ENCODE measurements at places on chromosomes 16 and 17. TPM values are rescaled to one million over a fixed set of nuclear protein-coding genes. Genes with fewer than 3 reads are reported as not detected.
A peak's percentile ranks its signal among the peaks of the same experiment; 100 is the strongest.

- no peak for DNase-seq
Measured at GRCh38 chr17:57541472-57542394, 203.4 kb downstream of the CCDC182 start.

- DNase-seq, result no peak
Measured at GRCh38 chr17:63156986-63157385, 191.0 kb downstream of the TANC2 start.

Gene NPB
- total RNA-seq, result 1.6 TPM

Gene ZNF232
- 10.9 TPM for total RNA-seq

- DNase-seq, result no peak
Measured at GRCh38 chr16:17350207-17350606, 120.6 kb downstream of the XYLT1 start.

Gene ALDH3A1
- 1.7 TPM for total RNA-seq

GRCh38 chr17:58487589-58488427 lies at the start of gene HSF5:
Gene HSF5 (minus strand): TSS chr17:58488408. CDS start chr17:58488274, 134 bp downstream.
- DNase-seq, result peak; percentile 80

DNA sequence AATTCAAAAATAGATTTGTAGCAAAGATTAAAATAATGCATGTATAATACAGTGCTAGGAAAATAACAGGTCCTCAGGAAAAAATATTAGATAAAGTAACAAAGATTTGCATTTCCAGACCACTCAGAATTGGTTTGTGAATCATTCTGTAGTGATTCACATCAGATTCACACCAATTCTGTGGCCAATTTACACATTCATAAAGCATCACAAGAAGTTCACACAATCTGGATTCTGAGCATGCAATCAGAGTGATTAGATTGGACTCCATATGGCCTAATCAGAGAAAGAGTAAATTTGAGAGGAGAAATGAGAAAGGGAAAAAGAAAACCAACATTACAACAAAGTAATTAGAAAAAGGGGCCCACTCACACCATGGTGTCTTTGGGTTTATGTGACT lies 36.0 kb upstream of the SLC47A1 start:
- DNase-seq, result no peak

DNA sequence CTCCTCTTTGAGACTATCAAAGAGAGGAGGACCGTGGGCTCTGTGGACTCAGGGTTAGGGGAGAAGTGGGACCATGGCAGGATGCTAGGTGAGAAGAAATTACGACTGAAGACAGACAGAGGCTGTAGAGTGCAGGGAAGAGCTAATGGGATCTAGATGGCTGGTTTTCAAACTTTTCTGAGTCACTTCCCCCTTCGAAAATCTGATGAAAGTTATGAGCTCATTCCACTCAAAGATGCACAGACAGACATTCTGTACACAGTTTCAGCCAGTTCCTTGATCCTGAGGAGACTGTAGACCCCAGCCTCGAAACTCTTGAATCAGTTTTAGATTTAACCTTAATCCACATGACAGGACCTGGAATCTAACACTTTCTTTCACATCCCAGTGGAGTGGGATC lies 40.7 kb downstream of the RGS9 start:
- DNase-seq, result no peak

Gene EMP2
- 20.8 TPM for total RNA-seq

DNA sequence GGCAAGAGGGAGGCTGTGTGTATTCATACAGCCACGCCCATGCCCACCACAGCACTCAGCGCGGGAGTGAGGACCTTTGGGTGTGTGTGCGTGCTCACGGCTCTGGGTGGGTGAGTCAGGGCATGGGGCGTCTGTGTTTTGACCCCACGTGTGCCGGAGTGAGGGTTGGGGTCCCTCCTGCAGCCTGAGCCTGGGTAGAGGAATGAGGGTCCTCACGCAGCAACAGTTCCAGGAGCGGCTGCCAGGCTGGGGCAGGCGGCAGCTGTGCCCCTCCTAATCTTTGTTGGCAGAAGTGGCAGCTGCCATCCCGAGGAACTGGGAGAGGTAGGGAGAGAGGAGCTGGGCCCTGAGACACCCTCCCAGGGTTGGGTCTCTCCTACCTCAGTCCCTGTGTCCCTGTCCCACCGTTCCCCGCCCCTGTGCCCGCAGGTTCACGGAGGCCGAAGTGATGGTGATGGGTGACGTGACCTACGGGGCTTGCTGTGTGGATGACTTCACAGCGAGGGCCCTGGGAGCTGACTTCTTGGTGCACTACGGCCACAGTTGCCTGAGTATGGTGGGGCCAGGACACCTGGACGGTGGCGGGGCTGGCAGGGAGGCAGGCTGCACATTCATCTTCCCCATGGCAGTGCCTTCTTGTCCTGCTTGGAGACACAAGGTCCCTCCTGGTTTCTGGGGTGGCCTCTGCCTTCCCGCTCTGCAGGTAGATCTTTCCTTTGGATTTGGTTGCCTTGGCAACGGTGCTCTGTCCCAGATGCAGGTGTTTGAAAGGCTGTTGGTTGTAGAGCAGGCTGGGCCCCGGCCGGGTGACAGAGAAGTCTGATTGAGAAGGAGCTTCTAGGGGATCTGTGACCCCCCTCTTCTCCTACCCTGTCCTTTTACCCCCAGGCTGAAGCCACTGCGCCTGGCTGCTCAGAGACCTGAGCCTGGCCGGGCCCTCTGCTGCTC lies 5.9 kb downstream of the DPH1 start:
- DNase-seq, result no peak

- DNase-seq, result no peak
Measured at GRCh38 chr16:12197812-12198211, 221.3 kb downstream of the SNX29 start.

- DNase-seq, result no peak
Measured at GRCh38 chr16:70399381-70399780, 39.5 kb downstream of the ST3GAL2 start.

DNA sequence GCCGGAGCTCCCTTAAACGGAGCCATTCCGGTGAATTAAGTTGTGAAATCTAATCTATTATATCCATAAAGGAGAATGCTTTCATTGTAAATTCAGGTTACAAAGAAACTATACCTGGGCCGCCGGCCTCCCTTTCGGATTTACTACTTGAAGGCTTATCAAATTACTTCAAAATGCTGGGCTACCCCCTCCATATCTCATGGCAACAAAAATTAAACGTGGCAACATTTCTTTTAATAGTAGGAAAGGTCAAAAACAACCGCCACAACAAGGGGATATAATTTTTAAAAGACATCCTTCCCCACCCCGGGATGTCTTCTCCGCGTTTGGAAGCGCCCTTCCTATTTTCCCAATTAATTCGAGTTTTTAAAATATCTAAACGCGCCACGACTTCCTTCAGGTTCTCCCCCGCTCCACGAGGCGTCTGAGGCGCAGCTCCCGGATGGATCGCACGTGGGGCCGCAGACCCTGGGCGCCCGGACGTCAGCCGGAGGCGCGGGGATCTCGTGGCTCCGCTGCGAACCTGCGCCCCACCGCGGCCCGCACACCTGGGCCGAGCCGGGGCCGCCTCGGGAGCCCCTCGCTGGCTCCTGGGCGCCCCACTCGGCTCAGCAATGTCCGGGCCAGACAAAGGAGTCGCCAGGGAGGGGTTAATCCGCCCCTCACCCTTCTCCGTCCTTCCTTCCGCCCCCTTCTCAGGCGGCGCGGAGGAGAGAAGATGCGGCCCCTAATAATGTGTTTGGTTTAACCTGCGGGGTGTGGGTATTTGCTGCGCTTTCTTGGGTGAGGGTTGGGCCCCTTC lies 47.4 kb upstream of the SLC38A10 start:
- DNase-seq, result no peak

GRCh38 chr16:3564130-3564888 lies 12.9 kb downstream of the NLRC3 start:
- DNase-seq, result no peak

Gene PPM1E
- total RNA-seq, result 0.13 TPM

GRCh38 chr17:72878975-72879660 lies 213.4 kb downstream of the SLC39A11 start:
- no peak for DNase-seq

- no peak for DNase-seq
Measured at GRCh38 chr16:77335652-77336234, 99.1 kb downstream of the ADAMTS18 start.

GRCh38 chr16:56225017-56225742 lies 33.9 kb downstream of the GNAO1 start:
- no peak for DNase-seq

Data from Peyer's patch (tissue), 4 donors.